ENCODE measurements at places on chromosomes 4 and X.

GRCh38 chr4:158814636-158815330, 46.0 kb downstream of the FNIP2 start:
- DNase-seq = no peak

DNA sequence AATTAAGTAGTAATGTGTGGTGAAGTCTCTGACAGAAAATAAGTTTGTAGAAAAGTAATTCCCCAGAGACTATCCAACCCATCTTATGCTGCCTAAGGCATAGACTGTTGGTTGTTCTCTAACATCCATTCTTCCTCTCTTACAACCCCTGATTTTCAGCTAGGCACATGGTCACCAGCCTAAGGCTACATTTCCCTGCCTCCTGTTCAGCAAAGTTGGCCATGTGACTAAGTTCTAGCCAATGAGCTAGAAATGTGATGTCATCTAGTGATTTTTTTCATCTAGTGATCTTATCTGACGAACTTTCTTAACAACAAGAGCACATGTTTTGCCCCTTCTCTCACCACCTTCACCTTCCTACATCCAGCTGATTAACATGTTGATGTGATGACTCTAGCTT, 102.3 kb upstream of the S100G start:
- no peak for DNase-seq

- no peak for DNase-seq
These were observed 181.1 kb upstream of the GPRIN3 start for GRCh38 chr4:89488736-89489135.

- DNase-seq = no peak
These were observed 710.4 kb upstream of the PABPC4L start for GRCh38 chr4:134911941-134912340.

DNA sequence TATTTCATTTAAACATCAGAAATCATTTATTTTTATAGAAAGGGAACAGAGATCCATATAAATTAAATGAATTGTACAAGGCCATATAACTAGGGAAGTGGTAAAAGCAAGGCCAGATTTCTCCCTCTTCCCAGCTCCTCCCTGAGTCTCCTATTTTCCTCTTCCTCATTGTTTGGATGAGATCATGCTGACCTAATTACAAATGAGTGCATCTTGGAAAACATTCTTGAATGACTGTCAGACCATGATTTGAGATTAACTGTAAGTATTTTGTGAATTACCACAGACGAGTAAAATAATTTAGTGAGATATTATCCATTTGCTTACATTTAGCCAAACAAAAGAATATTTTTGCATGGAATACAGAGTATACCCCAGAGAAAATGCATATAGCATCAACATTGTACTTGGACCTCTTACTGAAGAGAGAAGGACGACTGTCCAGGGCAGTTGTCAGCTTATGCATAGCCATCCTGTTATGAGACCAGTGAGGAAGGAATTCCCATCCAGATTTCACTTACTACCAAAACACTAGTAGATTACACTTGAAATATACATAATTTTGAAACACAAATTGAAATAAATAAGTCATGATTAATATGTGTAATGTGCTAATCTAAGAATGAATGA, 47.3 kb downstream of the SLAIN2 start:
- no peak for DNase-seq

DNA sequence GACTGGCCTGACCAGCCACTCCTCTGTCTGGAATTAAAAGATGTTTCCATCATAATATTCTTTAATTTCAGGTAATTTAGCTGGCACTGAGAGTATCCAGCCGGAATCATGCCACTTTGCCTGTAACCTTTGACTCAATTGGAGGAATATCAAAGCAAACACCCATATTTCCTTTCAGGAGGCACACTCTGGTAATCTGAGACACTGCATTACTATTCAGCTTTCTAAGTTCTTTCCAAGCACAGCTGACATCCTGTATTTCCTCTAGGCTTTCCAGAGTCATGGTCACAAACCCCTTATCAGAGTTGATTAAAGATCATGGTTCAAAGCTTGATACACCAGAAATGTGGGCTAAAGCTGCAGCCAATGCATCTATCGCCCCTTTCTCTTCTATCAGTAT, 29.3 kb downstream of the INTS12 start:
- DNase-seq = no peak

GRCh38 chr4:6469144-6469543, 3.3 kb downstream of the PPP2R2C start:
- no peak for DNase-seq

DNA sequence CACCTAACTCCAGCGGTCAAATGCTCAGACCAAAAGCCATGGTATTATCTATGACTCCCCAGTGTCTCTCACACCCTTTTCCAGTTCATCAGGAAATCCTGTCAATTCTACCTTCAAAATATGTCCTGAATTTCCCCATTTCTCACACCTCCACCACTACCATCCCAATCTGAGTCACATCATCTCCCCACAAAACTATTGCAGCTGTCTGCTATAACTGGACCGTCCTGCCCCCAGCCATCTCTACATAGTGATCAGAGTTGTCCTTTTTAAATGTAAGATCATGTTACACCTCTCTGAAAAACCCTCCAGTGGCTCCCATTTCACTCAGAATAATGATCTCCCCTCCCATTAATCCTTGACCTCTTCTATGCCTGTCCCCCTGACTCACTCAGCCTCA, 6.8 kb upstream of the ODAPH start:
- no peak for DNase-seq

DNA sequence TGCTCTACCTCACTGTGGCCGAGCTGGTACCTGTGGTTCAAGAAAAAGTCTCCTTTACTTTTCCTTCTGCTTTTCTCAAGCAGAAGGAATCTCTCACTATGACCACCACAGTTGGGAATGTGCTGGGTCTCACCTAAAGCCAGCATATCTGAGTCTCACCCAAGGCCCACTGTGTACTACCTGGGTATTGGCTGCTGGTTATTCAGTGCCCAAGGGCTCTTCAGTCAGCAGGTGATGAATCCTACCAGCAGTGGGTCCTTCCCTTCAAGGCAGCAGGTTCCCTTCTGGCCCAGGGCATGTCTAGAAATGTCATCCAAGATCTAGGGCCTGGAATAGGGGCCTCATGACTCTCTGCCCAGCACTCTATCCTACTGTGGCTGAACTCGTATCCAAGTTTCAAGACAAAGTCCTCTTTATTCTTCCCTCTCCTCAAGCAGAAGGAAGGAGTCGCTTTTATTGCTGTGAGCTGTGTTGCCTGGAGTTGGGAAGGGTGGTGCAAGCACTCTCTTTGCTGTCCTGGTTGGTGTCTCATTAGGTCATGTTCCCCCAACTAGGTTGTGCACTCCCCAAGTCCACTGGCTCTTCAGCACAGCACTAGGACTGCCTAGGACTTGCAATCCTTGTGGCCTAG, 6.1 kb downstream of the CXCL10 start:
- no peak for DNase-seq

GRCh38 chr4:127196655-127197352, 436.0 kb upstream of the INTU start:
- no peak for DNase-seq

GRCh38 chrX:41922431-41923151, 763 bp downstream of the CASK start:
- DNase-seq = peak; percentile 17

DNA sequence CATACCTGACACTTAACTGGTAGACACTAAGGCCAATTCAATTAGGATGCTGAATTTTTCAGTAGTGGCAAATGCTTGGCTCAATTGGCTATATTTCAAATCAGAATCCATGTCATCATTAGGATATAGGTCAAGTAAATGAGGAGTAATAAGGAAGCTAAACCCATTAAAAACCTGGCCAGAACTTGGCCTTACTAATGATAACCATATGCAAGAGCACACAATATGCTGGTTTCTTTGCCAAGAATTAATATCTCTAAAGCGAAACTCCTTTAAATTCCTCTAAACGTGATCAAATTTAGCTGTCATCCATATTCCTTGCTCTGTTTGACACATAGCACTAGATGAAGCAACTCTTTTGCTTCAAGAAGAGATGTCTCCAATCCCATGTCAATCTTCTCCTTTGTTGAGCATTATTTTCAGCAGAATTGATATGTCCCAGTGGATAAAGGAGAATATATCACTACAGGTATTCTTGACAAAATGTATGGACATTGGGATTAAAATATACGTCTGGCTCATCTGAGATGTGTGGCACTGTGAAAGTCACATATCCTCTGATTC, 206.1 kb upstream of the ANKRD50 start:
- DNase-seq = no peak

- DNase-seq = no peak
These were observed 213.8 kb upstream of the PACRGL start for GRCh38 chr4:20486433-20486832.

DNA sequence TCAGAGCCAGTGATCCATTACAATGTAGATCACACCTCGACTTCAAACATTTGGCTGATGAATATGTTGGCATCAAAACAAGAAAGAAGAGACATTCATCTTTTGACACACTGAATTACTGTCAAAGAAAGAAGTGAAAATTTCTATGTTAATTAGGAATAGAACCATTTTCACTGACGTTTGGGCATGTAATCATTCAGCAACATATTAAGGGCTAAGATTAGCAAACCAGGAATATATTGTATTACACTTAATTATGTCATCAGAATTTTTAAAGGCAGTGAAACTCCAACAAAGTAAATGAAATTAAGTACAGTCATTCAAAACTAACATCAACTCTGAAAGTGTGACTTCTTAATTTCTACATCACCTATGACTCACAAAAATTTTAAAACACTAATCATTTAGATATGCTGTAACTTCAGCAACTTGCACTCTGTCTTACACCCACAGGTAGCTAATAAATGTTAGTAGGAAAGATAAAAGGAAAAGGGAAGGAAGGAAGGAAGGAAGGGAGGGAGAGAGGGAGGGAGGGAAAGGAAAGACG, 1.4 kb upstream of the SMR3A start:
- no peak for DNase-seq

- no peak for DNase-seq
These were observed 1.1 kb downstream of the PRAF2 start for GRCh38 chrX:49072712-49073095.

DNA sequence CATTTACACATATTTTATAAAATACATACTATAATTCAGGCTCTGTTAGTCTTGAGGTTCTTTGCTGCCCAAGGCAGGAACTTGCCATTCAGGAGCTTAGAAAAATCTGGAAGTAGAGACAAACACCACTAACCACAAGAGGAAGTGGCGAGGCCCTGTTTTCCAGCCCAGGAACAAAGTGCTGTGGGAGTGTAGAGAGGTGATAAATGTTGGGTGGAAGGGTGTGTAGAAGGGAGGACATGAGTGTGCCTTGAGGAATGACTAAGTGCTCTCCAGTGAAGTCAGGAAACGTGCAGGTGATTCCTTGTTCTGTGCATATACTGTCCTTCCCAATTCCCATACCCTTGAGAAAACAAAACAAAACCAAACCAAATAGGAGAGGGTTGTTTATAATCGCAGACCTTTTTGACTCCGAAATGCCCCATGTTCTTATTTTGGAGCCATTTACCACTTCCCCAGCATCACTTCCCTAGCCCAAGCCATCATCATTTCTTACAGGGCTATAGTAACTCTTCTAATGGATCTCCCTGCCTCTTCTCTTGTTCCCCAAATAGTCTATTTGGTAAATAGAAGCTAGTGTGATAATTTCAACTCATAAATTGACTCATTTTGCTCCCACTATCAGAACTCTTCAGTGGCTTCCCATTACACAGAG, 83.2 kb downstream of the GPAT3 start:
- DNase-seq = no peak

- DNase-seq = no peak
These were observed 473.5 kb upstream of the FAM241A start for GRCh38 chr4:111671756-111672155.

DNA sequence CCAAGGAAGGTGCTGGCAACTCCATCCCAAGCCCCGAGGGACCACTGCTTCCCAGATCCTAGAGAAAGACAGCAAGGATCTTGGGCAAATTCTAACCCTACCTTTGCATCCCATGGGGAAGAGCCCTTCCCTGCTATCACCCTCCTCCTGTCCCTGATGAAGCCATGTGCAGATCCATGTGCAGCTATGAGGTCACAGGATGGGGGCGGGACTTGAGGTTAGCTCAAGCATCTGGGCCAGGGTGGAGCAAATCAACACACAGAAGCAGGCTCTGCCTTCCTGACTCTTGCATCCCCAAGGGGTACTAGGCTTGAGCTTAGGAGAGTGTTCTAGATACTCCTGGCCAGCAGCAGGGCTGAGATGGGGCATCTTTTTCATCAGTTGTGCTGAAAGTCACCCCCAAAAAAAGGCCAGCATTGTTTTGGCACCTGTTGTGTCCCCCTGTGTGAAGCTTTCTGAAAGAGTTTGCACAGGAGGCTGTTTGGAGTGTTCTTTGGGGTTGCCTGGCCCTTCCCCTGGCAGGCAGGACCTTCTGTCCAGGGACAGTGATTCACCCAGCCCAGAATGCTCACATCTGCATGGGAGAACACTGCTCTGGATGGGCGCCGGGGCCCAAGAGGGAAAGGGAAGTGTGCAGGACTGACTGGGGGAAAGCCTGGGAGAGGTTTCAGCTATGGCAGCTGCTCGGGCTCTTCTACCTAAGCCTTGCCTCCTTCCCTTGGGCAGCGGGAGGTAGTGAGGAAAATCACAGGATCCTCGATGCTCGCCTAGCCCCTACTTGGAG, 50.8 kb downstream of the PRPS1 start:
- peak; percentile 24 for DNase-seq

DNA sequence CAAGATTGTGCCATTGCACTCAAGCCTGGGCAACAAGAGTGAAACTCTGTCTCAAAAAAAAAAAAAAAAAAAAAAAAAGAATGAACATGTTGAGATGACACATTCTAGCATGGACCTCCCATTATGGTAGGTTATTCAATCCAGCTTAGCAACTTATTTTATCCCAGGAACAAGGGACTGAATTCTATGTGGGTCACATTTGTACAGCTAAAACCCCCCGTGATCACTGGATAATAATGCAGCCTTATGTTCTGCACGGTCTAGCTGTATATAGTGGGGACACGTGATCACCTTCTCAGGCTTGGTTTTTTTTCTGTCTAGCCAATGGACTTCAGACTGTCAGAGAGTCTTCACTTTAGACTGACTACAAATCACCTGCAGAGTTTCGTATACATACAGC, 115.2 kb upstream of the FRG1 start:
- DNase-seq = no peak

GRCh38 chr4:4994312-4995097, 24.8 kb downstream of the CYTL1 start:
- no peak for DNase-seq

DNA sequence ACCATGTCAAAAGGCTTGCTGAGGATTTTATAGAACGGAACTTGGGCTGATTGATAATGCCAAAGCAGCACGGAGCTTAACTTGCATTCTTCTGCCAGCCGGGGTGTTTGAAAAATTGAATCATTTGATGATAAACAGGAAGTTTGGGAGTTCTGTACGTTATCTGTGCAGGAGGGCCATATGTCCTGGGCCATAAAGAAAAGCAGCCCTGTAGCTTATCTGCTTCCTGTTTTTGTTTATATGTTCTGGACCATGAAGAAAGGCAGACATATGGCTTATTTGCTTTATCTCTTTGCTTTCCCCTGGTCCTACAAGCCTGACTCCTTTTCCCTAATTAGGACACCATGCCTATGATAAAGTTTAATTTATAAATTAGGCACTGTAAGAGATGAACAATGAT, 62.4 kb downstream of the HOPX start:
- no peak for DNase-seq

GRCh38 chr4:99033956-99034355, 38.4 kb downstream of the METAP1 start:
- no peak for DNase-seq
